ENCODE measurements at places on chromosomes 5 and 9. TPM values are rescaled to one million over a fixed set of nuclear protein-coding genes. Genes with fewer than 3 reads are reported as not detected.

IRGM gene
- not detected for total RNA-seq

CNOT6 gene
- 12.1 TPM for total RNA-seq

FAM221B gene
- total RNA-seq, result not detected

OGN gene
- 2.1 TPM for total RNA-seq

FAM13B gene
- 33.7 TPM for total RNA-seq

SLC25A2 gene
- total RNA-seq, result 0.23 TPM

IER5L gene
- total RNA-seq, result 49.8 TPM

IL5 gene
- not detected for total RNA-seq

HNRNPK gene
- 533 TPM for total RNA-seq

B4GALT1 gene
- total RNA-seq, result 37.4 TPM

TSTD2 gene
- 16.2 TPM for total RNA-seq

FABP6 gene
- not detected for total RNA-seq

PRRC1 gene
- total RNA-seq, result 55.3 TPM

PPP3R2 gene
- total RNA-seq, result not detected

ACTL7A gene
- total RNA-seq, result not detected

ARHGEF37 gene
- total RNA-seq, result 1.4 TPM

TNFSF8 gene
- total RNA-seq, result not detected

PCDHGA4 gene
- 3.2 TPM for total RNA-seq

IL7R gene
- total RNA-seq, result not detected

MGAT1 gene
- total RNA-seq, result 62.0 TPM

STKLD1 gene
- total RNA-seq, result 0.75 TPM

GABRG2 gene
- not detected for total RNA-seq

GEMIN5 gene
- 8.1 TPM for total RNA-seq

SRD5A1 gene
- total RNA-seq, result 17.7 TPM

PCDHB13 gene
- 0.59 TPM for total RNA-seq

OR2V1 gene
- total RNA-seq, result not detected

C9 gene
- total RNA-seq, result 1.4 TPM

OLFM1 gene
- 0.15 TPM for total RNA-seq

CD274 gene
- total RNA-seq, result 3.1 TPM

FBN2 gene
- 0.38 TPM for total RNA-seq

GCNT4 gene
- 2.7 TPM for total RNA-seq

CXCL14 gene
- total RNA-seq, result not detected

FOXI1 gene
- not detected for total RNA-seq

BASP1 gene
- 53.4 TPM for total RNA-seq

CNOT8 gene
- total RNA-seq, result 30.7 TPM

SLC24A2 gene
- total RNA-seq, result 0.12 TPM

PCDHA1 gene
- total RNA-seq, result not detected

GPBP1 gene
- total RNA-seq, result 47.5 TPM

C5orf52 gene
- not detected for total RNA-seq

ZNF879 gene
- 3.6 TPM for total RNA-seq

AGXT2 gene
- not detected for total RNA-seq

C9orf153 gene
- 0.08 TPM for total RNA-seq

TRIM14 gene
- total RNA-seq, result 1.7 TPM

TCF7 gene
- 0.94 TPM for total RNA-seq

Measured in smooth muscle cell of the coronary artery (primary cell).